Stimulated activated CD8-positive, alpha-beta memory T cell treated with anti-CD3 and anti-CD28 coated beads, Interleukin-15, amount 100 ng/mL, for 48 hours (primary cell): ENCODE measurements at places on chromosomes 5 and 9.
A peak's percentile ranks its signal among the peaks of the same experiment; 100 is the strongest.

- DNase-seq: no peak
Measured at GRCh38 chr9:86734771-86735170, 212.5 kb downstream of the GAS1 start.

- DNase-seq: no peak
Measured at GRCh38 chr9:115289757-115290208, 171.8 kb upstream of the TNC start.

DNA sequence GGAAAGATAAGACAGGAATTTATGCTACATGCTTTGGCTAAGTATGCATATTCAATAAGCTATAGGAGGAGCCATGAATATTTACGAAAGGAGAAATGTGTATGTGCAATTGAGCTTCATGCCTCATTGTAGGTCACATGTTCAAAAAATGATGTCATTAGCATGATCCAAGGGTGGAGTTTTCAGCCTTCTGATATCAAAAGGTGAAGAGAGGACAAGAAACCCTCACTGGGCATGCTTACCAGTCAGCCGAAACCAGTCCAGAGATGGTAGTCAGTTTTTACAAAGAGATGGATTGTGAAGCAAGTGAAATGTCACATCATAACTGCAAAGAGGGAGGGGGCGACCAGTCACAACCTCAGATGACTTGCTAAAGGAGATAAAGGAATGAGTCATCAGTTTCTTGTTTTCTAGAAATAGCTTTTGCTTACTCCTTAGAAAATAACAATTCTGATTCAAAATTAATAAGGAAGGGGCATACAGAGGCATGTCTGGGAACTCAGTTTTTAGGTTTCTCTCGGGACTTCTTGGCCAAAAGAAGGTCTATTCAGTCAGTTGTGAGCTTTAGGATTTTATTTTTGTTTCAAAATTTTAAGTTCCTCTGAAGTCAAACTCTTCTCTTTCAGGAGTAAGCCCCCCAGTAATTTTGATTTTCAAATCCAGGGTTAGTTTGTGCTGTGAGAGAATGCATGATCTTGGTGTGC is 1067.8 kb upstream of the EDIL3 start:
- DNase-seq: no peak

GRCh38 chr5:111227801-111228200 is 3.6 kb downstream of the CAMK4 start:
- DNase-seq: no peak

- no peak for DNase-seq
Measured at GRCh38 chr9:95736370-95736769, 139.1 kb upstream of the ERCC6L2 start.

DNA sequence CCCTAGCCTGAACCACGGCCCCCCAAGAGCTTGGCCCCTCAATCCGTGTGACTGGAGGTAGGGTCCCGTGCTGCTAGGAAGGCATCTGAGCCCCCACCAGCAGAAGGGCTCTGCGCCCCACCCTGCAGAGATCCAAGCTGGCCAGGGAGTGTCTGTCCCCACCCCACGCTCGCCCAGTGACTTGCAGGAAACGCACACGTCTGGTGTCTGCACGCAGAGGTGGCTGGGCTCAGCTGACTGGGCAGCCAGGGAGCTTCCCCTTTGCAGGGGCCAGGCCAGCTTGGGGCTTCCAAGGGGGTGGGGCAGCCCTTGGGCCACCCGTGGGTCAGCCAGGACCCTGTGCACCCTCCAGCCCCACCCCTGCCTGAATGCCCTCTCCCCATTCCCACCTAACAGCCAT is 24.3 kb downstream of the NOTCH1 start:
- no peak for DNase-seq

DNA sequence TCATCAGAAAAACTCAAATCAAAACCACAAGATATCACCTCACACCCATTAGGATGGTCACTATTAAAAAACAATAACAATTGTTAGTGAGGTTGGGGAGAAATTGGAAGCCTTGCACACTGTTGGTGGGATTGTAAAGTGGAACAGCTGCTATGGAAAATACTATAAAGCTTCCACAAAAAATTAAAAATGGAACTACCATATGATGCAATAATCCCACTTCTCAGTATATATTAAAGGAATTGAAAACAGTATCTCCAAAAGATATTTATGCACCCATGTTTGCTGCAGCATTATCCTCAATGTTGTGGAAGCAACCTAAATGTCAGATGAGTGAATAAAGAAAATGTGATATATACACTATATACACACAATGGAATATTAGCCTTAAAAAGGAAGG is 14.5 kb upstream of the ADRA1B start:
- no peak for DNase-seq

DNA sequence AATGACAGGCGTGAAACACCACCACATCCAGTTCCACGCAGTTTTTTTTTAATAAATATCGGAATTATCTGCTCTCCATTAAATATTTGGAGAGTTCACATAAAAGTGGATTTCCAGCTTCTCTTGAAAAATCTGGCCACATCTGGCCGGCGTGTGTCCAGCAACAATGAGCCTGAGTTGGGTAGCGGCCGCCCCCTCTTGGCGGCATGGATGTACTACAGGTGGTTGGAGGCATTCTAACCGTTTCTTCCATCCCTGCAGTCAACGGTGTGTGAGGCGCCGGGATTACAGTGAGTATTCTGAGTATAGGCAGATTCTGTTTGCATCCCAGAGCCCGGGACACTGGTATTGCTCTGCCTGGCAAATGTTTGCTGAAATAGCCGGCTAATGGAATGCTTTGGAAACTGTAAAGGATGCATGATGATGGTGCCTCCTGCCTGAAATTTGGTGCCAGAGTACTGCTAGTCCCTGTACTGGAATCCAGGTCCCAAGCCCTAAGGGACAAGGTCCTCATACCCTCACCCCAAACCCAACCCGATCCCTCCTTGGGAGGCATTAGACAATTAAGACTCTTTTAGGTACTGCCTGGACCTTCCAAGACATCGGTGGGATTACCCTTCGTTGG is 13.6 kb upstream of the GM2A start:
- peak; percentile 36 for DNase-seq

DNA sequence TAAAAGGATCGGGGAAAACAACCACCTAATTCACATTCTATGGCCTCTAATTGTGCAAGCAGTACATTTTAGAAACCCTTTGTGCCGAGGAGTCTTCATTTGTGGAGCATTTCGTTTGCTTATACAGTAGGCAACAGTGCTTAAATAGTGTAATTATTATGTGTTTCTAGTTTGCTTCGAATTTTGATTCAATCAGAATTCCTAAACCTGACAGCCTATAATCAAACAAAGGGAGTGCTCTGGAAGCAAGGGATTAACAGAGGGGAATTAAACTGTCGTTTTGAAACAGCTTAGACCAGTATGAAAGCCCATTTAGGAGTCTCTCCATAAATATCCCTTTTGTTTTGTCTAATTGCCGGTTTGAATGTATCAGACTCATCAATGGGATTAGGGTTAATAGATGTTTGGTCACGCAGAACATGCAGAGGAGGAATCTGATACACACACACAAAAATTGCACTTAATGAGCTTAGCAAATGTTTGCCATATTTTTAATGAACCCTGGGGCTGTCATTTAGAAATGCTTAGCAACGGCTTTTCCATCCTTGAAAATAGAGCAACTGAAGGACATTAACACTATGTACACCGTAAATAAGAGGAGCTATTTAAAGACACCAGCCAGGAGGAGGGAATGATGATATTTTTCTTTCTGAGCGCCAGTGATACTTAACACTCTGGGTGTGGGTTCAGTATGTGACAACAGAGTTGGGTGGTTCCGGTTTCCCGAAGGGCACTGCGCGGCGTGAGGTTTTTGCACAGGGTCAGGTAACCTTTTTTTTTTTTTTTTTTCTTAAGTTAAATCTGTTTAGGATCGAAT is 404.7 kb downstream of the TLE4 start:
- no peak for DNase-seq

- no peak for DNase-seq
Measured at GRCh38 chr9:132426639-132427414, 16.8 kb downstream of the CFAP77 start.

DNA sequence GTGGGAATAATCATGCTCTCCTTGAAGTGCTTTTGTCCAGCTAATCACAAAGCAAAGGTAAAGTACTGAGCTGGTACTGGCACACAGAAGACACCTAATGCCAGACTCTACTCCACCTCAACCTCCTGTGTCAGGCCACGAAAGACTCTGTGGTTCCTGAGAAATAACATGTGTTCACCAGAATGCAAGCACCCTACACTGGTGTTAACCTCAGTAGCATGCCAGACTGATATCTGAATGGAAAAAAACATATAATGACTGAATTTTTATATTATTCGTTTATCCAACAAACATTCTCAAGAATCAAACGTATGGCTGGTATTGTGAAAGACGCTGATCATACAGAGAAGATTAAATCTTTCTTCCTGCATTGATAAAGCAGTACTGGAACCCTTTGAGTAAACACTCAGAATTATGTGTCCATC is 97.1 kb upstream of the IFNE start:
- DNase-seq: no peak
